ENCODE measurements at places on chromosomes 7 and 10.

DNA sequence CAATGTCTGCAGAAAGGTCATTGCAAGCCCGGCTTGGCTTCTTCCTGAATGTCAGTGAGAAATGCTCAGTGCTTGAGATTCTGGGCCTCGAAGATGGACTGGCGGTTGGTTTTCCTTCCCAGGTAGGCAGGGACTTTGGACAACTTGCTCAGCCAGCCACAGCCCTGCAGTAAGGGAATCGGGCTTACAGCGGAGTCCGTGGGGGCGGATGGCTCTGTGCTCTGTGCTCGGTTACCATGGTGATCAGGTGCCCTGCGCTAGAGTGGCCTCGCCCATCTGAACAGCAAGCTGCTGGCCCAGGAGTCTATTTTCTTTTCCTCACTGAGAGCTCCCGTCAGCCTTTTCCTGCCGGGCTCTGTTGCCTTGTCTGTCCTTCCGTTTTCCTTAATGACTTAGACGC lies 77.8 kb upstream of the SH2B2 start:
- DNase-seq, result no peak

- DNase-seq, result no peak
These were observed 5.0 kb upstream of the EGFR start for GRCh38 chr7:55013851-55014250.

GRCh38 chr10:78929541-78929940 lies 139.2 kb upstream of the ZMIZ1 start:
- DNase-seq, result no peak

DNA sequence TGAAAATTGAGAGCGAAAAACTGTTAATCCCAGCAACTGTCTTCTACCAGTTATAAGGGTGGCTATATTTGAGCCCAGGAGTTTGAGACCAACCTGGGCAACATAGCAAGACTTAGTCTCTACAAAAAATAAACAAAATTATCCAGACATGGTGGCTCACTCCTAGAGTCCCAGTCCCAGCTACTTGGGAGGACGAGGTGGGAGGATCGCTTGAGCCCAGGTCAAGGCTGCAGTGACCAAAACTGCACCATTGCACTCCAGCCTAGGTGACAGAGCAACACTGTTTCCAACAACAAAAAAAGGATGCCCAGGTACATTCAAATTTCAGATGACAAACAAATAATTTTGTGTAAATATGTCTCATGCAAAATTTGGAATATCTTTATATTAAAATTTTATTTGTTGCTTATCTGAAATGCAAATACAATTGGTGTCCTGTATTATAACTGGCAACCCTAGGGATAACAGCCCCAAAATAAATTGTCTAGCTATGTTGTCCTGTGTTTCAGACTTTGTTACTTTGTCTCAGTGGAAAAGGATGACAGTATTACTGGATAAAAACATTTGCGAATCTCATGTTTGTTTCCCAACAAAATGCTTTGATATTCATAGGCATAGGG lies 26.7 kb downstream of the FAM171A1 start:
- no peak for DNase-seq

DNA sequence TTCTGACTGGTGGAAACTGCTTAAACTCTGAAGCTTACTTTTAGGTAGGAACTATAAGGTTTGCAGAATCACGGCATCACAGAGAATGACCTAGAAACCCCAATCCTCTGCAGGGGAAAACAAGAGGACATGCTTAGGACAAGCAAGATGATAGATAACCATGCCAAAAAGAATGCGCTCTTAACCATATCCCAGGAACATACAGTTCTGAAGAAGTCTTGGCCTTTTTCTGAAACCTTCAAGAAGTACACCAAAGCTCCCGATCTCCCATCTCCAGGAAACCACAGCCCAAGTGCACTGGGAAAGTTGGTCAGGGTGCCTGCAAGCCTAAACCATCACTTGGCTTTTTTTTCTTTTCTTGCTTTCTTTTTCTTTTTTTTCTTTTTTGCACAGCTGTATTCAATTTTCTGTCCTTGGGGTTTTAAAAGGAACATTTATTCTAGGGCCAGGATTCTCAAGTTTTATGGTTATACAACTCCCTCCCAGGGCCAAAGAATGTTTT lies 12.2 kb upstream of the SVIL start:
- DNase-seq, result no peak

DNA sequence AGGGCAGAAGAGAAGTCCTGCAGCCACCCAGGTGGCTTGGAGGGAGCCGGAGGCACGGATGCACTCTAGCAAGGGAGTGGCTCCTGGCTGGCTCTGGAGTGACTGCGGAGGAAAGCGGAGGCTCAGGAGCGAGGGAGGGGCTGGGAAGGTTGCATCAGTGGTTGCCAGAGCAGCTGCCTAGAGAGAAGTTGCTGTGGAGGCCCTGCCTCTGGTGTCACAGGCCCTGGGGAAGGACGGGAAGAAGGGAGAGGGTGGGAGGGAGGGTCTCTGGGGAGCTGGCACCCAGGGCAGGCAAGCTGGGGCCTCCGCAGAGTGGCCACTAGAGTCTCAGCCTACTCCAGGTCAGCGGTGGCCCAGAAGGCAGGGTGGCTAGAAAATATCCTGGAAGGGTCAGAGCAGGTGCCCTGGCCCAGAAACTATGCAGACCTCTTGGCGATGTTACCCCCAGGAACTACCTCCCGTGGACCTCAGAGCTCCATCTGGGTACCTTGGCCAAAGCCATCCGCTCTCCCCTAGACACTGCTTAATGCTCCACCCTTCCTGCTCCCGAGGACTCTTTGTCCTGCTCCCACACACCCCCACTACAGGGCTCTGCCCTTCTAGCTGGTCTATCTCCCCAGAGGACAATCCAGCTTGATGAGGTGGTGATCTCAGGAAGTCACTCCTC lies 164.3 kb downstream of the NRF1 start:
- DNase-seq, result no peak

GRCh38 chr10:128029731-128030369 lies 96.4 kb downstream of the MKI67 start:
- no peak for DNase-seq

- no peak for DNase-seq
These were observed 82.4 kb upstream of the SDK1 start for GRCh38 chr7:3218411-3219225.

GRCh38 chr7:10116511-10116910 lies 857.2 kb upstream of the PHF14 start:
- DNase-seq, result no peak

GRCh38 chr10:1550291-1550595 lies 187.1 kb downstream of the ADARB2 start:
- DNase-seq, result no peak

- DNase-seq, result peak; percentile 81
These were observed at the start of gene FOXK1 for GRCh38 chr7:4681886-4682620. TSS of gene FOXK1 (plus strand) at chr7:4682295. CDS start at chr7:4682309, 14 bp downstream.

GRCh38 chr7:1963575-1963974 lies 269.2 kb downstream of the MAD1L1 start:
- DNase-seq, result no peak

DNA sequence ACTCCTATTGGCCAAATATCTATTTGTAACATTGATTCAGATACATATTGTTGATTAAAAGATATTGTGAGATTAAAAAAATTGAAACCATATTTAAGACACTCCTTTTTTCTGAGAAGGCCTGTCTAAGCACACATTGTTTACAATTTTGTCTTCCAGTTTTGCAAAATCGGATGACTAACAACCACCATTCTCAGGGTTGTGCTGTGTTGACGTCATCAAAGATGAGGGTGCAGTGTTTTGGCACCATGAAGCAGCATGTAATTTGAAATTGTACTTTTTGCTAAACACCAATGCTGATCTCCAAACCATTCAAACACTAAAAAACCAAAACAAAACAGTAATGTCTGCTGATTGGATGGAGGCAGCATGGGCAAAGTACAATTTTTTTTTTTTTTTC lies 7.4 kb downstream of the CREB5 start:
- DNase-seq, result no peak

GRCh38 chr10:67077376-67077775 lies 151.5 kb downstream of the LRRTM3 start:
- DNase-seq, result no peak

- DNase-seq, result no peak
These were observed 826.4 kb downstream of the LRMDA start for GRCh38 chr10:76257816-76258215.

- DNase-seq, result no peak
These were observed 89.8 kb upstream of the ANK3 start for GRCh38 chr10:60479305-60480020.

- no peak for DNase-seq
These were observed 33.1 kb downstream of the VPS50 start for GRCh38 chr7:93265220-93265619.

- DNase-seq, result no peak
These were observed 38.8 kb downstream of the TMEM270 start for GRCh38 chr7:73899731-73900142.

DNA sequence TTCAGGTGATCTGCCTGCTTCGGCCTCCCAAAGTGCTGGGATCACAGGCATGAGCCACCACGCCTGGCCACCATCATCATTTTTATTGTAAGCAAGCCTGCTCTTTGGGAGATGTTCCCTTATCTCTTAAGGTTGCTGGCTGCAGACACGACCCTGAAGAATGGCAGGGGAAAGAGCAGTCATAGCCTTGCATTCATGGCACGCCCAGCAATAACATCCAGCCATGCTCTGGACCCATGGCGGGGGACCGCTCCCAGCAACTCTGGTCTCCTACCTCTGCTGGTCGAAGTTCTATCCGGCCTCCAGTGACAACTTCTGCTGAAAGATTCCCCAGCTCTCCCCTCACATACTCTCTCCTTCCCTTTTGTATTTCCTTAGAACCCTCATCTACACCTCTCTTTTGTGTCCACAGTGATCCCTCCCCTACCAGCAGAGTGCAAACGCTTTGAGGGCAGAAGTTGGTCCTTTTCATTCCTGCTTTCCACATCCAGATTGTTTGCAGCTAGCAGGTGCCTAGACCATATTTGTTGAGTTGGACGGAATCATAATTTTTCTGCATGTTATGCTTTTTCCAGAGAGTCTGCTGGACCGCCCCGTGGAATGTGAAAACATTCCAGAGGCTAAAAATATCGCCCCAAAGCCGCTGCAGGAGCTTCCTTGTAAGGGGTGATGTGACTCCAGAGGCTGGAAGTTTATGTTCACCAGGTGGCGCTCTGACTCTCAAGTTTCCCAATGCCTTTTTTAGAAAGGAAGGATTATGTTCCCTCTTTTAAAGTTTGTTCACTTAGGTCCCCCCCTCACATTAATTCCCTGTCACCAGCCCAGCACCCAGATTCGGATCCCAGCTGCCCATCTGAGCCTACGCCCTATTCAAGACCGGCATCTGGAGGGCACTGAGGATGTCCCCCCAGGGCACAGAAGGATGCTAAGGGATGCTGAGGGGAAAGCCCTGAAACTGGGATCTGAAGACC lies 4.3 kb upstream of the MARVELD1 start:
- DNase-seq, result peak; percentile 22

DNA sequence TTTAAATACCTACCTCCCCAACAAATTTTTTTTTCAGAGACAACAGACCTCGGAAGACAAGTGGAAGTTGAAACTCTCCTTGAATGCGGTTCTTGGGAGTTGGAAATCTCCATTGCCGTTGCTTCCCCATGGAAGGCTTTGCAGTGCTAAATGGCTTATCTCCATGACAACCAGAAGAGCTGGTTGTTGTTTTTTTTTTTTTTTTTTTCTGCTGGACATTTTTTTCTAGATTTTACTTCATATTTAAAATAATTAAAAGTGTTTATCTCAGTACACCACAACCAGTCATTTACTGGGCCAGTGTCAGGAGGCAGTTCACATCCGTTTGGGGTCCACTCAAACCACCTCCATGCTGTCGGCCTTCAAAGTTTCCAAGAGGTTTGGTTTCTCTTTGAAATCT lies 348.5 kb upstream of the PRKCQ start:
- no peak for DNase-seq

- DNase-seq, result no peak
These were observed 124.4 kb upstream of the RNF32 start for GRCh38 chr7:156515911-156516790.

DNA sequence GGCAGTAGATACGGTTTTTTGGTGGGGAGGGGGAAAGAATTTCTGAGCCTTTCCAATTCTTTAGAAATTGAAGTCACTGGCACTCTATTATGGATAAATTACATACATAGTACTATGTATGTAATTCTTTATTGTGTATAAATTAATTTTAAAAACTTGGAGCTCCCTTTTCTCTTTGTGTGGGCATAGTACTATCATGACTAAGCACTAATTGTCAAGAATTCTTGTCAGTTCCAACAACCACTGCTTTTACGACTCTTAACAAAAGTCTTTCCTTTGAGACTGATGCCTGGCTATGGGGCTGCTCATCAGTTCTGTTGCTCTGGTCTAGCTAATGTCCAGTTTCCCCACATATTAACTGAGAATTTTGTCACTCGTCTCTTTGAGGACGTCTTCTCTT lies 365.3 kb upstream of the RNF32 start:
- DNase-seq, result no peak

DNA sequence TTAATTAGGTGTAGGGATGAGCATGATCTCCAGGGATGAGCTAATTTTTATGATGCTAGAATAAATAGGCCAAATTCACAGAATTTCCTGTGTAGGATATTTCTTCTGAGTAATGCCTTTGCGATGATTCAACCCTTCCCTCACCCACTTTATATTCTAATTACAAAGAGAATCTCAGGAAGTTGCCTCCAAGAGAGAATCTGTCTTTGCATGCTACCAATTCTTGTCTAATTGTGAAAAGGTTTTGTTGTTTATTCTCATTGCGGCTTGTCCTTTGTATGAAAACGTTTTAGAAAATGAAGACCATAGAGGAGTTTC lies 6.3 kb downstream of the C7orf57 start:
- no peak for DNase-seq

DNA sequence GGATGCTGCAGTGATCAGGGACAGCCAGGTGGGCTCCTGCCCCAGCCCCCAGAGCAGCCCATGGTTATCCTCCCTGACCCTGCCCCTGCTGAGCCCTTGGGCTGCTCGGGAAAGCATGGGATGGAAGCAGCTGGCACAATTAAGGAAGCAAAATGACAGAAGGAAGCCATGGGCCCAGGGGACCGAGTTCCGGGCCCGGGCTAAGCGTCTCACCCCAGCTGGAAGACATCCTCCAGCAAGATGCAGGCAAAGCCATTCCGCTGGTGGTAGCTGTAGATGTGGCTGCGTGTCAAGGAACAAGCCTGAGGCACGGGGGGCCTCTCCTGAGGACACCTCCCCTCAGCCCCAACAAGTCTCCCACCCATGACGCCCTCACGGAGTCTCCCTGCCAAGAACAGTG lies 1.1 kb downstream of the ATG9B start:
- DNase-seq, result no peak

GRCh38 chr7:120785095-120785494 lies 72.8 kb downstream of the TSPAN12 start:
- no peak for DNase-seq

DNA sequence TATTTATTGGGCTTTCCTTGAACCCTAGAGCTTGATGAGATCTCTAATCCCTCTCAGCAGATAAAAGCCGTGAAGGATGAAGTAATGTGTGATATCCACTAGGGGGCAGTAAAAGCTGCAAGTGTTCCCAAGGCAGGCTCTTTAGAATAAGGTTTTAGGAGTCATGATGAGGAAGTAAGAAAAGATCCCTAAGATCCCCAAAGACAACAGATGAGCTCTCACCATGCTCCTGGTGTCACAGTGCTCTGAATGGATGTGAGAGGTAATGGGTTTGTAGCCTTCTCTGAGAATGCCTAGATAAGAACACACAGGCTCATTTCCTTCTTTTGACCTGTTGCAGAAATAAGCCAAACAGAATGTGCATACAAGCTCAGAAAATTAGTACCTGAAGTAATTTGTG lies 70.4 kb upstream of the ITPRID1 start:
- DNase-seq, result no peak

Measured in activated CD4-positive, alpha-beta T cell treated with anti-CD3 and anti-CD28 coated beads for 4 hours (primary cell).